ENCODE measurements at places on chromosomes 7 and 10.

DNA sequence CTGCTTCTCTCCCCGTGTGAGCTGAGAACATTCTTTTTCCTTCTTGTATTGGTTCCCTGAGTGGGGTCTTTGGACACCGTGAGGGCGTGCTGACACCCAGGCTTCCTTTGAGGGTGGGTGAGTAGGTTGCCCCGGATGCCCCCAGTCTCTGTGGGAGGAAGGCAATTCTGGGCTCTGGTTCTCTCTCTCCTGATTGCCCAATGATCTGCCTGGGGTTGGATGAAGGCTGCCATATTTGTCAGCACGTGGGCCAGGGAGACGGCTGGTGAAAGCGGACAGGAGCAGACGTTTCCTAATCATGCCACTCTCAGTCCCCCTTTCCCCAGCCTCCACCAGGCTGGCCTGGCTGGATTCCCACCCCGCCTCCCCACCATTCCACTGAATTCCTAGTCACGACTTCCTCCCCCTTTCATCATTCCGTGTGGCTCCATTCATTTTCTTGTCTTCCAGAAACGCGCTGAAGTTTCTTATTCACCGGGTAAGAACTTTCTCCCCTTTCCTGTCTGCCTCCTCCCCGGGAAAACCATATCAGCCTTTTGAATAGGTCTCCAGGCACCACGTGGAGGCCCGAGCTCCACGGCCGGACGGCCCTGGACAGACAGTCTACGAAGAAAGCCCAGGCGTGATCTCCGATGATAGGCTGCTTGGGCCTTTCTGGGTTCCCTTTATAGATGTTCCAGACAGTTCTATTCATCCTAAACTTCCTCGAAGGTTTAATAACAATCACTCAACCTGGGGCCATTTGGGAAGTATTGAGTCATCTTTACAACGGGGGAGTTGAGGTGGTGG, 98.7 kb upstream of the NPTX2 start:
- no peak for DNase-seq

- DNase-seq = no peak
Measured at GRCh38 chr7:135798095-135798494, 49.5 kb upstream of the FAM180A start.

DNA sequence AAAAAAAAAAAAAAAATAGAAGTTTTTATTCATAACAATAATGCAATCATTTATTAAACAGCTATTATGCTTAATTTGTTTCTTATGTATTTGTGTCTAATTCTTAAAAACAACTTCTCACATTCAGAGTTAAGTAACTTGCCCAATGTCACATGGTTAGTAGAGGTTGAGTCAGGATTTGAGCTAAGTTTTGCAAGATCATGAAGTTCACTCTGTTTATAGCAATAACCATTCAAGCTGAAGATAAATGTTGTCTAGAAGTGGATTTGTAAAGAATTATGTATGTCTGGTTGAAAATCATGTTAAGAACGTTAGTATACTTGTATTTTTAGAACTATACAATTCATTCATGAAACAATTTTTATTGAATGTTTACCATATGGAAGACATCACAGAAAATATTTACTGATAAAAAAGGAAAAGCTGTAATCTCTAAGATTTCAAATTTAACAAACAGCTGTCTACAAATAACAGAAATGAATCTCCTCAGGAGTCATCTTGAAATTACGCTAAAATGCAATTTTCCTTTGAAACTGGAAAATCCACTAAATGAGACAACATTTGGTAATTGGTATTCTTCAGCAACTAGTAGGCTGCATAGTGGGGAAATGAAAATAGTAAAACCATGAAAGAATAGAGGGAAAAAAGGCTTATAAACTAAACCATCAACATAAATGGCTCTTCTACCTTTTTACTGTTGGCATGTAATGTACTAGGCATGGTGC, 70.5 kb upstream of the AHR start:
- DNase-seq = no peak

DNA sequence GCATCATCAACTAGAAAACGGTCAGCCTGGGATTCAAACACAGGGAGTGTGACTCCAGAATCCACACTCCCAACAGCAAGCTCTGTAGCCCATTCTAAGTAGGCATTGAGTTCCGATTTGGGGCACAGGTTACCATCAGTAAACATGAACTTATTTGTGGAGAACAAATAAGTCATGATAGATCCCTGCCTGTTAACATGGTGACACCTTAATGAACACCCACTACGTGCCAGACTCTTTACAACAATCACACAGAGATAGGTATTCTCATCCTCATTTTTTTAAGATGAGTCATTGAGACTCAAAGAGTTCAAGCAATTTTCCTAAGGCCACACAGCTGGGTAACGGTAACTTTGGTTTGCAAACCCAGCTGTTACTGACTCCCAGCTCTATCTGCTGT, 91.5 kb downstream of the LYZL2 start:
- DNase-seq = no peak

DNA sequence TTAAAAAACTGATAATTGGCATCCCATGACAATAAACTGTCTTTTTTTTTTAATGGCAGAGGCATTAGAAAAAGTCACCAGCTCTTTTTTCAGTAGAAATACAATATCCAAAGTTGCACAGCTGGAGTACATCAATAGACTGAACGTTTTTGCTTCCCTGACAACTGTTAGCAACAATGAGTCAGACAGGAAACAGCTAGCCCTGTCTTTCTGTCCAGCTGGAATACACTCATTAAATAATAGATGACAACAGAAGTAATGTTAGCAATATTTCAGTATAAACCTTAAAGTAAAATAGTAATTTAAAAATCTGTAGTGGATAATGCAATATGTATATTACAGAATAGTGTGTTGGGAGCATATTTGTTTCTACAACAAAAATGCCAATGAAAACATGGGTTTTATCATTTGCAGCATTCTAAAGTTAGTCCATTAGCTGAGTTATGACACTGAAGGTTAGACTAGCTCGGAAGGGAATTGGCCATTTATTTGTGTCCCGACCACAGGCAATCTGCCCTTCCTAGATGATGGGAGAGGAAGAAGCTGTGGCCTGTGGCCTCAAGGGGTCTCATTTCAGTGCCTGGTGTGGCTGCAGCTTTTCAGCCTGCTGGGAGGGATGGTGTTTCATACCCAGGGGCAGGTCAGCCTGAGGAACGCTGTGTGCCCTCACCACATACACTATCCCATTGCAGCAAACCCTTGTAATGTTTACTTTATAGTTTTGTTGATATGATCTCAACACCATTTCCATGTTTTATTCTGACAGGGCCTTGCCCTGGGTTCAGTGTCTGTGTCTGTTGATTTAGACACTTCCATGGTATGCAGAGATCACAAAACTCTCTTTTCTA, 173.3 kb downstream of the SLC16A9 start:
- no peak for DNase-seq

DNA sequence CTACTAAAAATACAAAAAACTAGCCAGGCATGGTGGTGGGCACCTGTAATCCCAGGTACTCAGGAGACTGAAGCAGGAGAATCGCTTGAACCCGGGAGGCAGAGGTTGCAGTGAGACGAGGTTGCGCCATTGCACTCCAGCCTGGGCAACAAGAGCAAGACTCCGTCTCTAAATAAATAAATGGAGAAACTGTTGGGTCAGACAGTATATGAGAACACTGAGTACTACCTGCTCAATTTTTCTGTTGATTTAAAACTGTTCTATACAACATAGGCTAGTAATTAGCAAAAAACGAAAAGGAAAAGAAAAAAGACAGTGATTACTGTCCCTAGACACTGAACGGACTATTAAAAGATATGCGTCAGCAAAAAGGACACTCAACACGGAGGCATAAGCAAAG, 26.7 kb downstream of the GFRA1 start:
- DNase-seq = no peak

GRCh38 chr10:20173046-20173445, 356.8 kb downstream of the PLXDC2 start:
- DNase-seq = no peak

- DNase-seq = no peak
Measured at GRCh38 chr10:15387021-15387420, 15.9 kb upstream of the FAM171A1 start.

DNA sequence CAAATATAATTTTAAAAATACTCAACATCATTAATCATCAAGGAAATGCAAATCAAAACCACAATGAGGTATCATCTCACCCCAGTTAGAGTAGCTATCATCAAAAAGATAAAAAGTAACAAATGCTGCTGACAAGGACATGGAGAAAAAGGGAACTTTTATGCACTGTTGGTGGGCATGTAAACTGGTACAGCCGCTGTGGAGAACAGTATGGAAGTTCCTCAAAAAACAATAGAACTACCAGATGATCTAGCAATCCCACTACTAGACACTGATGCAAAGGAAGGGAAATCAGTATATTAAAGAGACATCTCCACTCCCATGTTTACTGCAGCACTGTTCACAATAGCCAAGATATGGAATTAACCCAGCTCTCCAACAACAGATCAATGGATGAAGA, 384.5 kb downstream of the PLXDC2 start:
- DNase-seq = no peak

DNA sequence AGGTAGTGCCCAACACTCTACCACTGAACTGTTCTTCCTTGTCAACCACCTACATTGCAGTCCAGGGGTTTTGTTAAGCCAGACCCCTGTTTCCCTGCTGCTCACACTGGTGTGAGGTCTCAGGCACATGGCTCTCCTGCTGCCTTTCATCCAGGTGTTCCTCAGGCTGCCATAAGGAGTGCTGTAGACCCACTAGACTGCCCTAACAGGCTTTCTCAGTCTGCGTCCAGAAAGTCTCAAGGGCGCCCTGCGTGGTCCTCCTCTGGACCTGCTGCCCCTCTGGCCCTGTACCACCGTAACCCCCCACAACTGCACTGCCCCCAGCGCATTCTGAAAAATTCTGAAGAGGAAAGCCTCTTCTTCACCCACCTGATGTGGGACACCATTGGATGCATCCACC, 225.7 kb upstream of the ANKRD30A start:
- no peak for DNase-seq

DNA sequence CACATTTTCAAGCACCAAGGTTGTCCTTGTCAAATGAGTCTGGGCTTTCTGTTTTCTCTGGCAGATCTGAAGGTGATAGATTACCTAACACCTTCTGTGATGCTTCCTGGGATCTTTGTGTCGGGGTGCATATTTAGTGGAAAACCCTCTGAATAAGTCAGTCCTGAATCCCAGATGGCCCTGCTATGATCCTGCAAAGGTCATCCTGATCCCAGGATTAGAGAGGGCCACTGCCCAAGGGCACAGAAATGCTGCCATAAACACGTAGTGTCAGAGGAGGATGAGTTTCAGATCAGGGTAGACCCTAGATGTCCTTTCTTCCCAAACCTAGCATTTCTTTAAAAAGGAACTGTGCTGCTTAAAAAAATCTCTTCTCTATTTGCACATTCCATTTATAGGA, 19.0 kb downstream of the AGR2 start:
- DNase-seq = no peak

GRCh38 chr7:24356718-24357386, 72.9 kb downstream of the NPY start:
- no peak for DNase-seq

DNA sequence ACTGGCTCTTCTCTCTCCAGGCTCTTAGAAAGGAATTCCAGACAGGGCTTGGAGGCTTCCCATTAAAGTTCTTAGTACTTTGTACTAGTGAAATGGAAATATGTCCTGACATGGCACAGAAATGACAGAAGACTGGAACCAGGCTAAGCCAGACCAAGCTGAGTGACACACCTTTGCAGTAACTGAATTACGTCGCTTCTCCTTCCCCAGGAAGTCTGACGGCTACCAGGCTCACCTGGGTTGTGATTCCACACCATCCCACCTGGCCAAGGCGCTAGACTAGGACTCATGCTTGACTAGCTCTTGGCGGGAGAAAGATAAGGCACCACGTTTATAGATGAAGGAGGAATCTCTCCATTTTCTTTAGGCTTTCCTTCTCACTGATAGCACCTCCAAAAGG, 50.7 kb upstream of the KCNIP2 start:
- DNase-seq = no peak

GRCh38 chr7:122736183-122736582, 33.5 kb upstream of the RNF148 start:
- DNase-seq = no peak

- DNase-seq = no peak
Measured at GRCh38 chr10:73997461-73997786, 492 bp upstream of the VCL start.

- peak; percentile 20 for DNase-seq
Measured at GRCh38 chr7:103343758-103344452, 662 bp downstream of the DNAJC2 start.

GRCh38 chr10:120977897-120978296, 126.7 kb downstream of the WDR11 start:
- no peak for DNase-seq

GRCh38 chr10:14191407-14191806, 139.3 kb downstream of the FRMD4A start:
- no peak for DNase-seq

- DNase-seq = no peak
Measured at GRCh38 chr10:35456784-35457183, 120.5 kb downstream of the CCNY start.

GRCh38 chr10:29559996-29560395, 74.8 kb downstream of the SVIL start:
- DNase-seq = no peak

- DNase-seq = no peak
Measured at GRCh38 chr7:35728412-35729060, 33.6 kb upstream of the HERPUD2 start.

DNA sequence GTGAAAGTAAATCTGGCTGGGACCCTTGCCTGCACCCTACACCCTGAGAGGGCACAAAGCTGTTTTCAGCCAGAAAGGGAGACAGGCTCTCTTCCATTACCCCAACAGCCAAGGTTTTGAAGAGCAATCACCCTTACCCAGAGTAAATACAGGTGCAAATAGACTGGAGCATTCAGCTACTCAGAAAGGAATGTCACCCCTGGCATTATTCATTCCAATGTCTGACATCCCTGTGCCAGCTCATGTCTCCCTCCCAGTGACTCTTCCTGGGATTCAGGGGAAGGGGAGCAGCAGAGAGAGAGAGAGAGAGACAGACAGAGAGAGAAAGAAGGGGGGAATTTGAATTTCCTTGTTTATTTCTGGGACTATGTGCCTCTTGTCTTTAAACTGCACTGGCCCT, 611.8 kb downstream of the SORCS3 start:
- no peak for DNase-seq

DNA sequence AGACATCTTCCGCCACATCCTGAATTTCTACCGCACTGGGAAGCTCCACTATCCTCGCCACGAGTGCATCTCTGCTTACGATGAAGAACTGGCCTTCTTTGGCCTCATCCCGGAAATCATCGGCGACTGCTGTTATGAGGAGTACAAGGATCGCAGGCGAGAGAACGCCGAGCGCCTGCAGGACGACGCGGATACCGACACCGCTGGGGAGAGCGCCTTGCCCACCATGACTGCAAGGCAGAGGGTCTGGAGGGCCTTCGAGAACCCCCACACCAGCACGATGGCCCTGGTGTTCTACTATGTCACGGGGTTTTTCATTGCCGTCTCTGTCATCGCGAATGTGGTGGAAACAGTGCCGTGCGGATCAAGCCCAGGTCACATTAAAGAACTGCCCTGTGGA, 1.9 kb downstream of the KCND2 start:
- DNase-seq = no peak

DNA sequence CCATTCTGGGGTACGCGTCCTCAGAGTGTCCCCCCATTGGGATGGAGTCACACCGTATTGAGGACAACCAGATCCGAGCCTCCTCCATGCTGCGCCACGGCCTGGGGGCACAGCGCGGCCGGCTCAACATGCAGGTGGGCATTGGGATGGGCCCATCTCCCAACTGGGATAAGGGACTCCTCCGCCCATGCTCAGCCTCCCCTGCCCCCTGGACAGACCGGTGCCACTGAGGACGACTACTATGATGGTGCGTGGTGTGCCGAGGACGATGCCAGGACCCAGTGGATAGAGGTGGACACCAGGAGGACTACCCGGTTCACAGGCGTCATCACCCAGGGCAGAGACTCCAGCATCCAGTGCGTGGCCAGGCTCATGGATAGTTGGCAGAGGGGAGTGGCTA, 5.8 kb downstream of the AEBP1 start:
- DNase-seq = no peak

Data from stimulated activated CD8-positive, alpha-beta memory T cell treated with anti-CD3 and anti-CD28 coated beads, Interleukin-15, amount 100 ng/mL, for 4 hours (primary cell).